Heart left ventricle (tissue), 16 donors: ENCODE measurements at places on chromosomes 6 and 20. TPM values are rescaled to one million over a fixed set of nuclear protein-coding genes. Genes with fewer than 3 reads are reported as not detected.

GRCh38 chr6:3819161-3820110 is 29.7 kb upstream of the FAM50B start:
- no peak for DNase-seq

GRCh38 chr20:36155991-36156390 is 1.5 kb downstream of the EPB41L1 start:
- no peak for DNase-seq

DNA sequence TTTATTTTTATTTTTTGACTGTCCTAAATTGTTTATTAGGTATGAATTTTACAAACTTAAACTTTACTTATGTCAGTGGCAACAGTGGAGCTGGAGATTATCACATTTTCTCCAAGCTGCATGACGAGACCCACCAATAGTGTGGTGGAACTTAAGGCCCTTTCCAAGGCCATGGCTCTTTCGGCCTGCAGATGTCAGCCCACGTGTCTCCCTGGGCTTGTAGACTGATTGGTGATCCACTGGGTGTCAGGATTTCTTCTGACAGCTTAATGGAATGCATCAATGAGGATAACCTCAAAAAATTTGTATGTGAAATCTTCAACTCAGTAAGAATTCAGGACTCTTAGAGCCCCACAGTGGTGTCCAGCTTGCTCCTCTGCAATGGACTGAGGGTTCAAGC is 32.3 kb upstream of the OVOL2 start:
- DNase-seq: no peak

PTCRA gene
- not detected for polyA plus RNA-seq

GPX6 gene
- polyA plus RNA-seq: not detected

PAK5 gene
- polyA plus RNA-seq: not detected

CTSZ gene
- polyA plus RNA-seq: 92.2 TPM
